ENCODE measurements at places on chromosomes 7 and 10.

DNA sequence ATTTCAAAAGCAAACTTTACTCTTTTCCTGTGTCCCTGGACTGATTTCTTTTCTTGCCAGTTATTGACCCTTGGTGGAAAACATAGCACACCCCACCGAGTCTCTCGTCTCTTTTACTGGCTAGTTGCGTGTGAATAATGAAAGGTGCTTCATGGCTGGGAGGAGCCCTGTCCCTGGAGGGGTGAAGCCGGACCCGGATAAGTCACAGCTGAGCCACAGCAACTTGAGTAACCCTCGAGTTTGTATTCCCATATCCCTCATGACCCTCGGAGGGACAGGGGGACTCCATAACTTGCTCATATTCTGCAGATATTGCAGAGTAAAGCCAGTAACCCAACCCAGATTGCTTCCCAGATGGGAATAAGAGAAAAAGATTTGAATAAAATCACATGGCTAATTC is 147.5 kb upstream of the FRMD4A start:
- no peak for DNase-seq

DNA sequence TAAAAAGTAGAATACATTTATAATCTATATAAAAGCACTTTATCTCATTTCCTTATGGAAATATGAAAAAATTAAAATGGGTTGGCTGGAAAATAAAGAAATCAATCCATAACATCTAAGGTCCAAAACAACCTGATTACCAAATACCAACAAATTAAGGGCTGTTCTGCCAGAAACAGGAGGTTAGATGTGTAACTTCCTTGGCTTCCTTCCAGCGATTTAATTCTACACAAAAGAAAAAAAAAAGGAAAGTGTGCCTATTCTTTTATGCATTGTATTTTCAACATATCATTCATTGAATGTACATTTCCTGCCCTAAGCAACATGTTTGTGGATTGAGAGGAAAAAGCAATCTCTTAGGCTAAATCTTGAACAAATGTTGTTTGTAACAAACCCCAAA is 36.2 kb upstream of the USP6NL start:
- DNase-seq, result no peak

DNA sequence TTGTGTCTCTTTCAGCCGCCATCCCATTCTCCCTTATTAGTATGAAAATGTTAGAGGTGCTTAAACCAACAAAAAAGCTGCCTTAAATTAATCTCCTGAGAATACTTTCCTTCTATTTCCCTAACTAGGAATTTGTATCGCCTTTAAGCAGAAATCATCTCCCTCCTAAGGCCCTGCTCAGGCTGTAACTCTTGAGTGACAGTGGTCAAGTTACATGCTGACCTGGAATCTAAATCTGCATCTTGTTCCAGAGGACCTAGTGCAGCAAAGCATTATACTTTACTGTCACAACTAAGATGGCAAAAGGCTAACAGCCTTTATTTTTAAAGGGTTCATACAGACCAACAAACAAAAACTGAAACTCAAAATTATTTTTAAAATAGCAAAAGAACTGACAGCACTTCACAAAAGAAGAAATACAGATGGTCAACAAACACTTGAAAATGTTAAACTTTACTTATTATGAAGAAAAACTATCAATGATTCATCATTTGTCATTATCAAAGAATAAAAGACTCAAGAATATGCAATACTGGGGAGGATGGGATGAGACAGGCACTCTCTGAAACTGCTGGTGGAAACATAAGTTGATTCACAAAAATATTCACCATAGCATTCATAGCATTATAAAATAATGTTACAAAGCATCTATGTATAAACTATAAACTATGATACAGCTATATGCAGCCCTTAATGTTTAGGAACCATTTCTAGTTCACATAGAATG is 11.0 kb downstream of the CYREN start:
- no peak for DNase-seq

GRCh38 chr7:156178214-156178613 is 366.0 kb upstream of the SHH start:
- no peak for DNase-seq

DNA sequence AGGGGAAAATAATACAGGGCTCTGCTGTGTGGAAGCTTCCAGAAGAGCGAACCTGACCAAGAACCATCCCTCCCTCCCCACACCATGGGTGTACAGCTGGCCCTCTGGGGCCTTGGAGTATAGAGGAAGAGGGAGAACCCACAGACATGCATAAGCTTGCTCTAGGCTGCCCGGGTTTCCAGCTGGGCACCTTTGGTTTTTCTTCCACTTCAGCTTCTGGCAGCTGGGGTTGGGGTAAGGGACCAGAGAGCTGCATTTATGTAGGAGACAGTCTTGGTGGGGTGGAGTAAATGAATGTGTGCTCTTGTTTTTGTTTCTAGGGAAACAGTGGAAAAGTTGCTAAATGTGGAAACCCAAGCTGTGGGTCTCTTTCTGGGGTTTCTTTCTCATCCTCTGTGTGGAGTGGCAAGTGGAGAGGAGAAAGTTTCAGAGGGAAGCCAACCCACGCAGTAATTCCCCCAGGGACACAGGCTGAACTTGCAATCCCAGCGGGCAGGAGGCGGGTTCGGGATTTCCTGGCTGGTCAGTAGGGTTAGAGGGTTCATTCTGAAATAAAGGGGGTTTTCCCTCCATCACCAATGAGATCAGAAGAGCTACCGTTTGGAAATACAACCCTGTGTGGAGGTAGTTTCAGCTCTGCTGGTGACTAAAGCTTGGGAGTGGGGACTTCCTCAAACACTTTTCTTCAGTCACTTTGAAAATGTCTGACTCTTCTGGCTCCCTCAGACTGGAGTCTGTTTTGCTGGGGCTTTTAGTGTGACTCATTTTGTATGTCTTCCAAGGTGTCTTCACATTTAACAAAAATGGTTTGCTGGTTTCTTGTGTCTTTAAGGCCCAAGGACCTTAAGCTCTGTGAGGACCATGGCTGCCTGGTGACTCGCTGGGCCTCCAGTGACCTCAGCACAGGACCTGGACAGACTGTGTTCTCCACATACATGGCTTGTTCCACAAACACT is 22.2 kb upstream of the SRGN start:
- DNase-seq, result no peak

GRCh38 chr10:72503241-72503640 is 122.6 kb downstream of the MICU1 start:
- no peak for DNase-seq

DNA sequence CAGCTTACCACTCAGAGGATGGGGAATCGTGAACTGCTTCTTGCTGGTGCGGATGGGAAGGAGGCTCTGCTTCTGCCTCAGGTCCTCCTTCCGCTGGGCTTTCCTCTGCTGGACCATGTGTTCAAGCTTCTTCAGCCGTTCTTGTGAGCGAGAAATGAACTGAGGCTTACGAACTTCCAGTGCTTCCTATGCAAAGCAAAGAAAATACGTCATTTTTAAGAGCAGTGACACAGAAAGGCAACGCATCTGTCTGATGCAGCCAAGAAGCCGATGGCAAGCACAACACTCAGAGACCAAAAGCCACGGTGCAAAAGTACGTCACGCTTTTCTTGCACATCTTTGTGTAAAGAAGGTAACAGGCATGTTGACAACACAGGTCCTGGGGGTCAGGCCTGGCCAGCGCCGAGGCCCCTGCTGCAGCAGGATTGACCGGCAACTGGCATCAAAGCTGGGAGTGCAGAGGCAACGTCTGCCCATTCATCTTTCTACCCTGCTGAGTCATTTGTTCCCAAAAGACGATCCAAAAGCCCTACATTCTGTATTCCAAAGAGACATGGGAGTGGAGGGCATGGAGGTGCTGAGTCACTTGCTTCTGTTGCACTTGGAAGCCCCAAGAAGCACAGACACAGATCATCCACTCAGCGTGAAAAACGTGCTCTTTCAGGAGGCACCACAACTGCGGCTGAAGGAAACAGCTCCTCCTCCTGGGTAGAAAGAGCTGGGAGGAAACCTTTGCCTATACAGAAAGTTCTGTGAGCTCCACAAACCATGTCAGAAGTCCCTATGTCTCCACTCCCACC is 71.0 kb upstream of the ADAM12 start:
- no peak for DNase-seq

DNA sequence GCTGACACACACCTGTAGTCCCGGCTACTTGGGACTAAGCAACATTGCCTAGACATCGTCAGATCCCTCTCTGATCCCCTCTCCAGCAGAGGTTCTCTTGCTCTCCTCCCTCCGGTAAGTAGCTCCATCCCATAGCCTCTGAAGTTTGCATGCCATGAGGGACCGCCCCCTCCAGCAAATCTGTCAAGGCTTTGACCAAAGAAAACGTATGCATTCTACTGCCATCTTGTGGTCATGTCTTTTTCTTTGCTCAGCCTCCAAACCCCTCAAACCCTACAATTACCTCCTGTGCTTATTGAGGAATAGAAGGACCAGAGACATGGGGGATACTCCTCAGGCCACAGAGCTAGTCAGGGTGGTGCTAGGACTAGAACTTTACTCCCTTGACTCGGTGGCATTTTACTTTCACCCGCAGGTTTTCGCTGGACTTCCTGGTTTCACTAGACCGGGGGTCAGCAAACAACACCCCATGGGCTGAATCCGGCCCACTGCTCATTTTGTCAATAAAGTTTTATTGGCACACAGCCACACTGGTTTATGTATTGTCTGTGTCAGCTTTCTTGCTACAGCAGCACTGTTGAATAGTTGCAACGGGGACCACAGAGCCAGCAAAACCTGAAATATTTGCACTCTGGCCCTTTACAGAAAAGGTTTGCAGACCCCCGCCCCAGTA is 202.6 kb upstream of the FOXK1 start:
- no peak for DNase-seq

- no peak for DNase-seq
Observed at GRCh38 chr7:90383861-90384260, 19.4 kb upstream of the CLDN12 start.

- no peak for DNase-seq
Observed at GRCh38 chr7:35286986-35287385, 33.1 kb upstream of the TBX20 start.

DNA sequence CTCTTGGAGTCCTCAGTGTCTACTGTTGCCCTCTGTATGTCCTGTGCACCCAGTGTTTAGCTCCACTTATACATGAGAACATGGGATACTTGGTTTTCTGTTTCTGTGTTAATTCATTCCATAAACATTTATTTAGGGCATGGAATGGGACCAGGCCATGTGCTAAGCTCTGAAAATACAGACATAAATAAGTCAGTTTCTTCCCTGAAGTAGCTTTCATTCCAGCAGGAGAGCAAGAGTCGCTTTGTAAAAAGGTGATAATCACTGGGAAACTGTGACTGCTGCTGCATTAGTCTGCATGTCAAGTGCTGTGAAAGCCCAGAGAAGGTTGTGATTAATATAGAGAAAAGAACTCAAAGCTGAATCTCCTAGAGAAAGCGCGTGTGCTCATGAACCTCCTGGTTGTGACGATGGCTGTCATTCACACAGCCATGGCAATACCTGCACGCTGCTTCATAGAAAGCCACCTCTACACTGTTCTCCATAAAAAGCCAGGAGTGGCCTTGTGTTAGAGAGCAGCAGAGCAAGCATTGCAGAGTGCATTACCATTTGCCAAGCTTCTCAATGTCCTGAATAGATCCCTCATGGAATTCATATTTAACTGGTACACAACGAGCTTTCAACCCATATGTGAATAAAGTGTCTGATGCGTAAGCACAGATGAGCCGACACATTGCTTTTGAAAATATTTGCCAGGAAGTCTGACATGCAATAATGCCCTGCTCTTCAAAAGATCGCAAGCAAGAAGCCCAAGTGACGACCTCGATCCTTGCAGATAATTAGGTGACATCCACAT is 30.6 kb upstream of the PITRM1 start:
- no peak for DNase-seq

GRCh38 chr10:101305320-101306241 is 48.4 kb upstream of the BTRC start:
- DNase-seq, result no peak

DNA sequence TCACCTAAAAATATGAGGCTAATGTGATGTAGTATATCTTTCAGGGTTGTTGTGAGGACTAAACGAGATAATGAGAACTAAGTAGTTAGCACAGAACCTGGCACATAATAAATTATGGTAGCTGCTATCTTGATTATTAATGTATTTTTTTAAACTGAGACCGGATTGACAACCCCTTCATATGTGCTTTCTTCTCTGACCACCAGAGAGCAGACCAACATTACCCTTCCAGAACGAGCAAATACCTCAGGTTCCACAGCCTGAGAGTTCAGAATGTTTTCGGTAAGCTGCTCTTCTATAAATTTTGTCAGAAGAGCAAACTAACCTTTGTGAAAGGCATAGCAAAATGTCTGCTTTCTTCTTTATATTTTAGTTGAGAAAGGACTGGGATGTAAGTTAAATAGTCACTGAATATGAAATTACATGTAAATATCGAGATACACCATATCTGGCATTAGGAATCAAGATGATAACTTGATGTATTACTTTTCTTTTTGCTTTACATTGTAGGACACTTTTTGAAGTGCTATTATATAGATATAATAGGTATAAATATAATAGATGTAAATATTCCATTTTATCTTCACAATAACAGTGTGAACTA is 13.6 kb upstream of the BPGM start:
- DNase-seq, result no peak

All from epithelial cell of prostate (primary cell).